Occipital lobe (tissue), 3 donors: ENCODE measurements at places on chromosomes 12 and 14.

- DNase-seq = no peak
Observed at GRCh38 chr14:56185992-56186391, 67.8 kb downstream of the PELI2 start.

- no peak for DNase-seq
Observed at GRCh38 chr14:65993996-65994395, 492.2 kb upstream of the CCDC196 start.

DNA sequence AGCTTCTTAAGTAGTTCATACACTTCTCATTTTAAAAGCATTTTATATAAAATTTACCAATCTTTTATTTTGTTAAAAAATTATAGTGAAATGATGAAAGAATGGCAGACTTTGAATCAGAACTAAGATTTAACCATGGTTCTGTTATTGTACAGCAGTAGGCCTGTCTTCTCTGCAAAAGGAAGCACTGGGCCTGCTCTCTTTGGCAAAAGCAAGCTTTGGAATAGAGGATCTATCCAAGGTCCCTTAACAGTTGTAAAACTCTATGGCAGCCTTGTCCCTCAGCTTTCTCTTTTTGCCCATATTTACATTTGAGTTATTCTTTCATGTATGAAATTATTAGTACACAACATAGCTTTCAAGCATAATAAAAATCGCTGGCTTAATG lies 82.8 kb downstream of the PLEKHG7 start:
- DNase-seq = no peak

GRCh38 chr12:132251310-132251709 lies 78.1 kb downstream of the GALNT9 start:
- no peak for DNase-seq

DNA sequence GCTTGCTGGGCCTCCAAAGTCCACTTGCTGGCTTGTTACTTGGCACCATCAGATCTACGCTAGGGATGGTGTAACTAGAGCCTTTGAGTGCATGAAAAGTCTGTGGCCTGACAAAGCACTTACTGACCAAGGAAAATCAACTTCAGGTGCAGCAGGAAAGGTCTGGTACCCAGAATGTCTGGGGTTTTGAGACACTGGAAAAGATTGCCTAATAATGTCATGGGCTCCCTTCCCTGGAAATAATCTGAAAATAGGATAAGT lies 106.7 kb downstream of the ZFP36L1 start:
- DNase-seq = no peak

DNA sequence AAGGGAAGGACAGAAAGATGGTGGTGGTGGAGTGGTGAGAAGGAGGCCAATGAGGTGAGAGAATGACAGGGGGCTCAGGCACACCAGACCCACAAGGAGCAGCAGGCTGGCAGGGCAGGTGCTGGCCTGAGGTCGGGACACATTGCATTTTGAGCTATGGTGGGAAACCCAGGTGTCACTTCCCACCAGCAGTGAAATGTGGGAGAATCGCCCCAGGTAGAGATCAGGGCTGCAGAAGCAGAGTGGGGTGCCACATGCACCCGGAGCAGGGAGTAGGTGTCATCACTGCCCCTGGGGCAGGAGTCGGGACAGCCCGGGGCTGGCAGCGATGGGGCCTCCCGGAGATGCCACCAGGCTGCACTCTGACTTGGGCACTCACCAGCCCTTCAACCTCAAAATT lies 315.8 kb downstream of the BCL11B start:
- no peak for DNase-seq

DNA sequence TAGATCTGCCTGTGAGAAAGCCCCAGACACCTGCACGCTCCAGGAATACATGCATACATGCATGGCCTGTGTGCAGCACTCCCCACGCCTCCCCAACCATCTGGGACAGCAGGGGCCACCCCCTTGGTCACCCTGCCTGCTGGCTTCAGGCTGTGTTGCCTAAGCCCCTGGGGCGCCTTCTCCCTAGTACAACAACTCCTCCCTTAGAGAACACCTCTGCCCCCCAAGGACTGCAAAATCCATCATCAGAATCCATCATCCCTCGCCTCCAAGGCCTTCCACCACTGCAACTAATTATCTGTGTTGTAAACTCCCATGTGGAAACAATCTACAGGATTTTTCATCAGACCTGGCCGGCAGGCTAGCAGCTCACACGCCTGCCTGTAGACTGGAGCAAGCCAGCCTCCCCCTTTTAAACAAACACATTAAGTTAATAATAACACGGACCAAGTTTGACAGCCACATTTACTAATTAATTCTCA lies 36.8 kb downstream of the ZFP36L1 start:
- no peak for DNase-seq

DNA sequence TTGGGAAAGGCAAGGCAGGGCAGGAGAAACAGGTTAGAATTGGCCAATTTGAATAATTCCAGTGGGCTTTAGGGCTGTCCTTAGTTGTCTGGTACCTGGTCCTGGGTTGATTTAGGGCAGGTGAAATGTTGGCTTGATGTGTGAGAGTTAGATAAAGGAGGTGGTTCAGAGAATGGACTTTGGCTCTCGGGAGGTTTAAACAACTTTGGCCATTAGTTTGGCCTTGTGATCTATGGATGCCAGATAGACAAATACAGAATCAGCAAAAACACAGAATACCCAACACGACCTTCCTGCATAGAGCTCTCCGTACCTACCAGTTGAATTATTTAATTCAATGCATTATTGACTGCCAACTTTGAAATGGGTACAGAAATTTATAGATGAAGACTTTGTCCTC lies 35.1 kb downstream of the SCN8A start:
- DNase-seq = no peak

GRCh38 chr14:22651586-22651985 lies 7.4 kb upstream of the OR6J1 start:
- DNase-seq = no peak

GRCh38 chr12:130849561-130850417 lies 10.7 kb upstream of the STX2 start:
- DNase-seq = no peak
